ENCODE measurements at places on chromosomes 4 and X.
A peak's percentile ranks its signal among the peaks of the same experiment; 100 is the strongest.

- DNase-seq: no peak
Measured at GRCh38 chr4:177879851-177880250, 437.6 kb upstream of the AGA start.

DNA sequence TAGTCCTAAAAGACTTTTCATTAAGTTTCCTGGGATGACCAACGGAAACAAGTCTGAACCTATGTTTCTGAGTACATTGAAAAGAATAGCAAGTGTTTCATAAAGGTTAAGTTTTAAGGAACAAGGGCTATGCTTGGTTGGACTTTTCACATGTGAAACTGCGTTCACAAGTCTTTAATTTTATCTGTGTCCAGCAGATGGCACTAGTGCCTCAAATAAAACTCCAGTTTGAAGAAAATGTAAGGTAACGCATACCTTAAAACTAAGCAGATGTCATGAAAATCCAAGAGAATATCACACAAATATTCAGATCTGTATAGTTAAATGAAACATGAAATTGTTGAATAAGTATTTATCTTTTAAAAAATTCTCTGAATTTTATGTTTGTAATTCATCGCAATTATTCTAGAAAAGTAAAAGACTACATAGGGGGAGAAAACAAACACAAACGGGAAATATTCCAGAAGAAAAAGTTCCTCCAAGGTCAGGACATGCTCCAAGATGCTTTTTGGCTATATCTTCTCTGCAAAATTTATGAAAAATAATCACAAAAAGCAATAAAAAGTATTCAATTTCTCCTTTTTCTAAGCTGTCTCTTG lies 89.6 kb upstream of the MAD2L1 start:
- peak; percentile 72 for DNase-seq

GRCh38 chr4:104394406-104395167 lies 100.1 kb downstream of the CXXC4 start:
- DNase-seq: peak; percentile 42

DNA sequence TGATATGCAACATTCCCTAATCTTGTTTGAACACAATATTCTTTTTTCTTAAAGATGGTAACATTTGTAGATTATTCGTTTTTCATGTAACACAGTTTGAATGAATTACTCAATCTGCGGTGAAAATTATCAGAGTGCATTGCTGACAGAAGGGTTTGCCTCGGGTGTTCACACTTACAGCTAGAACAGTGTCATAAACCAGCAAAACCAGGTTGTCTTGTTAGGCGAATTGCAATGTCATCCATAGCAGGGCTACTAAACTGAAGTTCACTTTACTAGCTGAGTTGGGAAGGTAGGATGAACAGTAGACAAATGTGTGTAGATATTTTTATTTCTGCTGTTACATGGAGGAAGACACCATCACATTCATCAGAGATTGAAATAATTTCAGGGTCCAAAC lies 98.9 kb downstream of the SLC39A8 start:
- no peak for DNase-seq

GRCh38 chr4:10108818-10109783 lies 7.5 kb downstream of the WDR1 start:
- DNase-seq: no peak

- no peak for DNase-seq
Measured at GRCh38 chrX:80174925-80175574, 160.5 kb downstream of the TBX22 start.

- peak; percentile 10 for DNase-seq
Measured at GRCh38 chr4:21034728-21035127, 334.5 kb downstream of the PACRGL start.

DNA sequence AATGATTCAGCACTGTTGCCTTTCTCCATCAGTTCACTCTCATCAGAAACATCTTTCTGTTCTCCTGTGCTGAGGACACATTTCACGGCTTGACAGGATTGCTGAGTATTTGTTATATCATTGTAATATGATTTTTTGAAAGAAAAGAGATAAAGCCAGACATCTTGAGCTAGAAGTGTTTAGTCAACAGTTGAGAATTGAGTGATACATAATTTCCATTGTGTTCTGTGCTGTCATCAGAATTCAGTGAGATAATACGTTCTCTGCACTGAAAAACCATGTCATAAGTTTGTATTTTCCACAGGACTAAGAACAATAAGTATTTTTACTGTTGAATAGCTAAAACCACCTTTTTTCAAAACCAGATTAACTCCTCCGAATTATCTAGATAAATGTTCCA lies 50.2 kb upstream of the GPRIN3 start:
- no peak for DNase-seq

GRCh38 chrX:72620550-72621145 lies 48.0 kb upstream of the HDAC8 start:
- DNase-seq: no peak

- no peak for DNase-seq
Measured at GRCh38 chr4:42454755-42455420, 57.6 kb downstream of the SHISA3 start.

DNA sequence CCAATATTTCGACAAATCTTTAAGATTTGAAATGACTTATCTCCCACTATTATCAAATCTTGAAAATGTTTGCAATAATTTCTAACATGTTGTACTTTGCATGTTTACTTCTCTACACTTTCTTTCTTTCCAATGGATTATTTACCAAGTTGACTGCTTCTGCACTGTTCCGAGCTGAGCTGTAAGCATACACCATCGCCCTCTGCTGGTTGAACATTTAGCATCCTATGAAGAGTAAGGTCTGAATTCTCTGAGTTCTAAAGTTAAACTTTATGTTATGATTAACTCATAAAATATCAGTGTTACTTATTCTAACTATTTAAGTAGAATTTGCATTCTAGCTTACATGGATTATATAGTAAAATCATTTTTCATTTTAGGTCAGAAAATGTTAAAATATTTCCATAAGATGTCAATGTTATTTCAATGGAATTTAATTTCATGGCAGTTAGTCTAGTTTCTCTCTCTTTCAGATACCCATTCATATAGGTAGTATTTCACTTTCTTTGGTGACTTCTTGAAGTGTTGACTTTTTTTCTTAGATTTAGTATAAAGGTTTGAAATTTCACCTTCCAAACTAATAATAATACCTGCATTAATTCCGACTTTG lies 137.4 kb downstream of the DKK2 start:
- DNase-seq: peak; percentile 32

DNA sequence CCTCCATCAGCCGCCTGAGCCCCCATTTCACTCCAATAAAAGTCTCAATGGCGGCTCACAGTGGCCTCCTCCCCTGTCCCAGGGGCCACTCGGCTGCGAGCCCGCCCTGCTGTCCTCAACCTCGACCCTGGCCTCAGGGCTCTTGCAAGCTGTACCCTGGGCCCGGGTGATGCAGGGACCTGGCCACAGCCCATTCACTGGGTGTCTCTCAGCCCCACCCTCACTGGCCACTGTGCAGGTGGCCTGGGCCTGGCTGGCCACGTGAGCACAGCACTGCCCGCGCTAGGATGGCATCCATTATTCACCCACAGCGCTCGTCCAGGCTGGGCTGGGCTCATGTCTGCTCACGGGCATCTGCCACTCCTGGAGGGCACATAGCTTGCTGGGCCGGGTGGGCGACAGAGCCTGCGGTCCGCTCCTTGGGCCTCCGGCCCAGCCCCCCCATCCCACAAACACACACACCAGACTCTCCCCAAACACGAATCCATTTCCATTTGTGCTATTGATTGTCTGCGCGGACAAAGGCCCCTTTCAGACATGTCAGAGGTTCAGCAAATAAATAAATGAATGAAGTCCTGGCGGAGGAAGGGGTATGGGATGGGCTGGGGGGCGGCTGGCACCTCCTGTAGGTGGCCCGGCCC lies 16.5 kb upstream of the FGFR3 start:
- no peak for DNase-seq

DNA sequence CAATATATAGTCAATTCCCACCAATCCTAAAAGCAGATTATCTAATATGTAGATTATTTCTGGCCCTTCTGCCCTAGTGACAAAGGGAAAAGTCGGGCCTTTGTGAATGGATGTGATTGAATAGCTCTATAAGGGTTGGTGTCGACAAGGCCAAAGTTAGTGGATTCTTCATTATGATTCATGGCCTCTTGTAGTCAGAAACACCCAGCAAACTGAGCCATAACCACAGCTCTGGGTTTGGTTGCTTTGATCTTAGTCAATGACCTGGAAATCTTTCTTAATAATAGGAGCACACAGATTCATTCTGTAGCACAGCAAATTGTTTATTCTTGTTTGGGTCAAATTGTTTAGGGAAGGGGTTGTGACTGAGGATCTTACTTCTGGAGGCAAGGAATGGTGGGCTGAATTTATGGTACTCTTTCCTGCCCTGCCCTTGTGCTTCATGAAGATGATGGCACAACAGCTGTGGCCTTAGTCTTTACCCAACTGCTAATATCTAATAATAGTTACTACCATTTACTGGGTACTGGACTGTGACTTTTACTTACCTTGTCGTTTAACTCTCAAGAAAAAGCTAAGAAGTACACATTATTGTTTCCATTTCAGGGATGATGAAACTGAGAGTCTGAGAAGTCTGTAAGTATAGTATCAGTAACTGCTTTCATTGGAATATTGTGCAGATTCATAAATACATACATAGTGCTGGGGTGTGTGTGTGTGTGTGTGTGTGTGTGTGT lies 74.0 kb downstream of the AFF2 start:
- no peak for DNase-seq

GRCh38 chr4:185749858-185750257 lies 62.1 kb downstream of the SORBS2 start:
- DNase-seq: no peak

DNA sequence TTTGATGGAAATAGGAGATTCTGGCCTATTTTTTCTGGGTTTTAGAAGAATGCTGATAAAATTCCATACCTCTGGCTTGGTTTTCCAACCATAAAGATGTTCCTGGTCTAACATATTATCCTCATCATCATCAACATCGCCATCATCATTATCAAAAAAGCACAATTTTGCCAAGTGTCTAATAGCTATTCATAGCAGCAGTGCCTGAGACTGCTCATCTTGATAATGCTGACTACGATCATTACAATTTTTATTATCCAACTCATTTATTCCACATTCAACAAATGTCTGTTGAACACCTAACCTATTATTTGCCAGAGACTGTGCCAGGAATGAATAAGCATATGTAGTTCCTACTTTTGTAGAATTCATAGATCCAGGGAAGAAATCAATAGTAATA lies 303.5 kb upstream of the GATB start:
- no peak for DNase-seq

- DNase-seq: no peak
Measured at GRCh38 chr4:141565379-141566089, 70.8 kb upstream of the IL15 start.

GRCh38 chr4:168803732-168804131 lies 206.3 kb downstream of the CBR4 start:
- no peak for DNase-seq

DNA sequence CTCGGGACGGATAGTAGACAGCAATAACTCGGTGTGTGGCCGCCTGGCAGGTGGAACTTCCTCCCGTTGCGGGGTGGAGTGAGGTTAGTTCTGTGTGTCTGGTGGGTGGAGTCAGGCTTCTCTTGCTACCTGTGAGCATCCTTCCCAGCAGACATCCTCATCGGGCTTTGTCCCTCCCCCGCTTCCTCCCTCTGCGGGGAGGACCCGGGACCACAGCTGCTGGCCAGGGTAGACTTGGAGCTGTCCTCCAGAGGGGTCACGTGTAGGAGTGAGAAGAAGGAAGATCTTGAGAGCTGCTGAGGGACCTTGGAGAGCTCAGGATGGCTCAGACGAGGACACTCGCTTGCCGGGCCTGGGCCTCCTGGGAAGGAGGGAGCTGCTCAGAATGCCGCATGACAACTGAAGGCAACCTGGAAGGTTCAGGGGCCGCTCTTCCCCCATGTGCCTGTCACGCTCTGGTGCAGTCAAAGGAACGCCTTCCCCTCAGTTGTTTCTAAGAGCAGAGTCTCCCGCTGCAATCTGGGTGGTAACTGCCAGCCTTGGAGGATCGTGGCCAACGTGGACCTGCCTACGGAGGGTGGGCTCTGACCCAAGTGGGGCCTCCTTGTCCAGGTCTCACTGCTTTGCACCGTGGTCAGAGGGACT lies 5.7 kb upstream of the MSANTD1 start:
- DNase-seq: no peak

GRCh38 chr4:23097251-23097650 lies 404.5 kb downstream of the GBA3 start:
- no peak for DNase-seq

DNA sequence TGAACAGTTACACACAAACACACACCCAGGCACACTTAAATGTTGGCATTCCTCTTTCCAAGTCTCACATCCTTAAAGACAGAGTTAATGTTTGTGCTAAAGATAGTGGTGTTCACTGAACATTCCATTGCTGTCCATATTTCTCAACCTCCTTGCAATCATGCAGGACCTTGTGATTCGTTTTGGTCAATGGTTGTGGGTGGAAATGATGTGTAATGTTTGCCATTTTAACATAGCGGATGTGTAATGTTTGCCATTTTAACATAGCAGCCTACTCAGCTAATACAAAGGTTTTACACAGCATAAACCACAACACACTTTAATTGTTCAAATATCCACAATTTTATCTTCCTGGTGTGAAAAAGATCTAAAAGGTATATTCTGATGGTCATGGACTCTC lies 93.9 kb downstream of the CEP44 start:
- no peak for DNase-seq

- DNase-seq: peak; percentile 59
Measured at GRCh38 chrX:39576041-39576872, 521.5 kb downstream of the BCOR start.

GRCh38 chrX:39149761-39150160 lies 348.5 kb downstream of the MID1IP1 start:
- DNase-seq: peak; percentile 13

GRCh38 chr4:48804584-48805301 lies 24.7 kb upstream of the FRYL start:
- DNase-seq: no peak
